Amygdala (tissue), 56 donors: ENCODE measurements at places on chromosomes 6 and 20.

DNA sequence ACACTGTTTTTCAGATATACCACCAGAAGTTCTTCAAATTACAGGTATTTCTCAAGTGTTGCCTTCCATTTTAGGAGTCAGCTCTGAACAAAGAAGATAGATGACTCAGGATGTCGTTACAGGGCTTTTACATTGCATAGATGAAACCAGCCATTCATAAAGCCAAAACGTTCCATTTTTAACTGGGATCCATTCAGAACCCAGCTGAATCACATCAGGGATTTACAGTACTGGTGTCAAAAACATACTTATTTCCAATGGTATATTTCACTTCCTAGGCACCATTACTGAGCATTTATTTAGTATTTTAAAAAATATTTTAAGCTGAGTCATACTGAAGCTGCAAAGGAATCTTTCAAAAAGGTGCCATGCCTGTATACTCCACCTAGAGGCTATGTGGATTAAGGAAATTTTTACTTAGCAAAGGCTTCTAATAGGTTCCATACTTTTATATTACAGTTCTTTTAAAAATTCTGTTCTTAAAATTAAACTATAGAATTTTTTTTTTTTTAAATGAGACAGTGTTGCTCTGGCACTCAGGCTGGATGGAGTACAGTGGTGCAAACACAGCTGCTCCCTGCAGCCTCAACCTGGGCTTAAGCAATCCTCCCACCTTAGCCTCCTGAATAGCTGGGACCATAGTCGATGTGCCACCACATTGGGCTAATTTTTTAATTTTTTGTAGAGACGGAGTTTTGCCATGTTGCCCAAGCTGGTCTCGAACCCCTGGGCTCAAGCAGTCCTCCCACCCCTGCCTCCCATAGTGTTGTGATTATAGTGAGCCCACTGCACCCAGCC is 2.6 kb downstream of the ASF1A start:
- no peak for DNase-seq

DNA sequence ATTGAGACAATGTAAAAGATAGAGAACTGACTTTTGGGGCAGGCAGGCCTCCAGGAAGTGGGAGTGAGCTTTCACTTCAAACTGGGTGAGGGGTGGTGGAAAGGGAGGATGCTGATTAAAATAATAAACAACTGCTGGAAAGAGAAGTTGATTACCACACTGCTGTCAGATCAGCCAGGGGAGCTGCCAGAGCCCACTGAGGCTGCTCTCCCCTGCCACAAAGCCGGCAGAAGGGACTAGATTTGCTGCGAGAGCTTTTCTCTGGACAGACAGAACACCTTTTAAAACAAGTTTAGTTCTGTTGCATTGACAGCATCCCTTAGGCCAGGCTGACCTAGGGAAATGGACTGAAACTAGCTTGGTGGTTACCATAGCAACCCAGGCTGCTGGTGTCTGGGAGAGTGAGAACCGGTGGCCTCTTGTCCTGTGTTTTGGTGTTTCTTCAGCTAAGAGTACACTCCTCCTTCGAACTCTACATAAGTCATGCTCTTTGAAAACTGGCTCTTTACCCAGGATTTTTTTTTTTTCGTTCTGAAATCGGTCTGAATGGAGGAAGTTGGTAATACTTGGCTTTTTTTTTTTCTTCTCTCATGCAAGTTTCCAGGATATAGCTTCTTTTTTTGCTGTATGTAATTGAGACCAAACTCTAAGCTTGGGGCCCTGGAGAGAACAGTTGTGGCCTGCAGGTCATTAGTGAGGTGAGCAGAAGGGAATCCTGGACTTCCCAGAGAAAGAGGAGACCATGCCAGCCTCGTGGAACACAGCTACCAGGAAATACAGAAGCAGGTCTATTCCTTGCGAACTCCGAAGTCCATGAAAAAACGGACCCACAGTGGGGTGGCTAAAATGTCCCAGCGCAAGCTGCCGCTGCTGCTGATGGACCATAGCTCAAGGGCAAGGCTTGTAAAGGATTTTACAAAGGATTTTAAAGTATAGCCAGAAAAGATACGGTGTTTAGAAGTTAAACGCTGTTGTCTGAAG is 374.4 kb downstream of the UTRN start:
- DNase-seq, result no peak

DNA sequence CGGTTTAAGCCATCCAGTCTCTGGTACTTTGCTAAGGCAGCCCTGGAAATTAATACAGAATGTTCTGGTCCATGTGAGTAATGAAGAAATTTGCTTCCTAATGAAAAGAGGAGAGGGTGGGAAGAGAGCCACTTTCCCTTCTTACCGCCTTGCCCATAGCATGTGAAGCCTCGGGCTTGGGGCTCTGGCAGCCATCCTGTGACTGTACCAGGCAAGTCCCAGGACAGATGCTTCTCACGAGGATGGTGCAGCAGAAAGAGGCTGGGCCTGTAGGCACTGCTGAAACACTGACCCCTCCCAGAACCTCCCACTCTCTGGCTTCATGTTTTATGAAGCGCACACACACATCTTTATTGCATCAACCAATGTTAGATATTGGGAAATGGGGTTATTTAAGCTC is 74.8 kb downstream of the IYD start:
- no peak for DNase-seq

DNA sequence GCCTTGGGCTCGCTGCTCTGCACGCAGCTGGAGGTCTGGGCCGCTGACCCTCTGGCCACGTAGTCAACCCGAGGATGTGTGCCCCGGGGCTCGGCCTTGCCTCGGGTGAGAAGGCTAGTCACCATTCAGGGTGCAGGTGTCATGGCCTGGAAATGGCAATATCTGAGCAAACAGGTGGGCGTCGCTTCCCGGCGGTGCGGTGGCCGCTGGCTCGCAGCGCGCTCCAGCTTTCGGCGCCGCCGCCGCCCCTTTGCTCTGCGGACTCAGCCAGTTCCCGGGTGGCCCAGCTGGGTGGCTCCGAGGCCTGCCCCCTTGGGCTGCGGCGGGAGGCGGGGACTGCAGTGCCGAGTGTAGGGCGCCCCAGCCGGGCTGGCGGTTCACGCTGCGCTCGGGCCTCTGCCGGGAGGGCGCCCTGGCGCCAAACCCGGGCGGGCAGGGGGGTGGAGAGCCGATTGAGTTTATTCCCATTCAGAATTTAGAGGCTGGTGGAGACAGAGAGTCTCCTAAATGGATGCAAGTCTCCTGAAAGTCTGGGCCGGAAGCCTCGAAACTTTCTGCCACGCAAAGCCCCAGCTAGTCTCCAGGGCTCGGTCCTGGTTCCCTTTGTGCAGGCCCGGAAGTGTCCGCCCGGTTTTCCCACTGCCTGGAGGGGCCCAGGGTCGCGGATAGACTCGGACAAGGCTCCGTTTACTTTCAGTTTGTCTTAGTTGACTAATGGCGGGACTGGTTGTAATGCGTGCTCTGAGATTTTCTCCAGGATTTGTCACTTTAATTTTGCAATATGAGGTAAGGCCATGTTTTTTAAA is 11.3 kb upstream of the TFAP2A start:
- DNase-seq, result no peak

DNA sequence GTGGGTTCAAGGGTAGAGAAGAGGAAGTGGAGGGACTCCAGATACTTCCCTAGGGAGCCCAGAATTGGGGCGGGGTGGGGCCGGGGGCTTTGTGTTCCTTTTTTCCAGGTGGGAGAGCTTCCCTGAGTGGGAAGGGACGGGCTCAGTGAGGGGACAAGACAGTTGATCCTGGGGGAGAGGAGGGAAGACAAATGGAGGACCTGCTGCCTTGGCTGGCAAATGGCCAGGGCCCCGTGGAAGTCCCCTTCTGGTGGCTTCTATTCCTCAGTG is 2.6 kb downstream of the CTSZ start:
- DNase-seq, result no peak

- DNase-seq, result no peak
Observed at GRCh38 chr6:4169028-4169789, 33.8 kb upstream of the ECI2 start.

GRCh38 chr6:24882295-24882694 is 53.5 kb downstream of the RIPOR2 start:
- DNase-seq, result no peak

GRCh38 chr20:44543358-44543757 is 21.5 kb upstream of the SERINC3 start:
- DNase-seq, result no peak

DNA sequence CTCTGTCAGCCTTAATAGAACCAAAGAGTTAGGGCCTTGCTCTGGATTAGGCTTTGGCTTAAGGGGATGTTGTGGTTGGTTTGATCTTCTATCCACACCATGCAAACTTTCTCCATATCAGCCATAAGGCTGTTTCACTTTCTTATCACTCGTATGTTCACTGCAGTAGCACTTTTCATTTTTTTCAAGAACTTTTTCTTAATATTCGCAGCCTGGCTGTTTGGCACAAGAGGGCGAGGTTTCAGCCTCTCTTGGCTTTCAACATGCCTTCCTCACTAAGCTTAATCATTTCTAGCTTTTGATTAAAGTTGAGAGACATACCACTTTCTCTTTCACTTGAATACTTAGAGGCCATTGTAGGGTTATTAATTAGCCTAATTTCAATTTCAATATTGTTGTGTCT is 193.1 kb downstream of the NRN1 start:
- no peak for DNase-seq

- no peak for DNase-seq
Observed at GRCh38 chr20:13028001-13028400, 19.2 kb downstream of the SPTLC3 start.

DNA sequence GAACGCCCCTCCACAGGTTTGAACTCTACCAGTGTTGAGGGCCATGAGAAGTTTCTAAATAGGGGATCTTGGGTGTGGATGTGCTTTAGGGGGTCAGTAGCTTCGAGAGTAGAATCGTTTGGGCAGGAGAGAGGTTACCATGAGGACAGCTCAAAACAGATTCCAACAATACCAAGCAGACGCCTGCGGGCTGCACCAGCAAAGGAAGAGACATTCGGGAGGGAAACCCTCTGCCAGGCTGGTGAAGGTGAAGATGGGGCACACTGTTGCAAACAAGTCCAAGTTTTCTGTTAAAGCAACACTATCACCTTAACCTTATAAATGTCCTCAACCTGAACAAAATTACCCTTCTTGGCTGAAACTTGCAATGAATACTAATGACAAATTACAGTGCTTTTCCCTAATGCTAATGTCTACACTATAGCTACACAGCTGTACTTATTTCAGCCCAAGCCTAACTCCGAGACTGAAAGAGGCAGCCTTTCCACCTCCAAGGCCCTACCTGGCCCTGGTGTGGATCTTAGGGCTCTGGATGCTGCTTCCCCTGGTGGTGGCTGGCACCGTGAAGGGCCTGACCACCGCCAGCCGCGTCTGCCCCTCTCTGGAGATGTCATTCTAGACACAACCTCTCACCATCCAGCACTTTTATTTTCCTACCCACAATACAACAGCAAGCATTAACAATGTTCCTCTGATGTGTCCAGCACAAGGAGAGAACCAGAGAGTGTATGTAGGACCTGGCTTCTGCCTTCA is 80.1 kb downstream of the DLL1 start:
- DNase-seq, result no peak

DNA sequence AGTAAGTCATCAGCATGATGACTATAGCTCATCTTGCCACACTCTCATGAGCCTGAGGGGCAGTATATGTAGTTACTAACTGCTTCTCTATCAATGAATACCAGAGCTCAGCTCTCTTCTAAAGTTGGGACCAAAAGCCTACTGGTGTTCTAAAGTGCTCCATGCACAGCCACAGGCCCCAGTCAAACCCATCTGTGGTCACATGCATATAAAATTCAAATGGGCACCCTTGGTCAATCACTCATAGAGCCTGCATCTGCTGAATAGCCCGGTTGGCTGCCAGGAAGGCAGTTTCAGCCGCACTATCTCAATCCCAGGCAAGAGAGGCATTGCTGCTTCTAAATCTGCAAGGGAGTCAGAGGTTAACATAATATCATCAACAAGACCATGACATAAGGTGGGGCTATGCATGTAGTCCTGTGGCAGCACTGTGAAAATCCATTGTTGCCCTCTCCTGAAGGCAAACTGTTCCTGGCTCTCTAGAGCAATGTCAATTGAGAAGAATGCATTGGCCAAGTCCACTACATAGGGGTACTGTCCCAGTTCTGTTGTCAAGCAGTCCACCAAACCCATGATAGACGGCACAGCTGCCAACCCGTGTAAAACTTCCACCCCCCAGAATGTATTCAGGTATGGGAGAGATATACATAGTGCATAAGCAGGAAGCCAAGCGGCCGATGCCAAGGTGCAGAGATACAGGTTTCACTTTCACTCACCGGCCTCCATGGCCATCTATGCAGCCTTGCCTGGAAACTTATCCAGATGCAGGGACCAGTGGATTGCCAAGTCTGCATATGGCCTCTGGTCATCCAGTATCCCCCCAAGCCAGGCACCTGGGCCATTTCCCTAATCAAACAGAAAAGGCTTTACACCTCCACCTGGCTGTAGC is 76.2 kb downstream of the ALDH8A1 start:
- no peak for DNase-seq

DNA sequence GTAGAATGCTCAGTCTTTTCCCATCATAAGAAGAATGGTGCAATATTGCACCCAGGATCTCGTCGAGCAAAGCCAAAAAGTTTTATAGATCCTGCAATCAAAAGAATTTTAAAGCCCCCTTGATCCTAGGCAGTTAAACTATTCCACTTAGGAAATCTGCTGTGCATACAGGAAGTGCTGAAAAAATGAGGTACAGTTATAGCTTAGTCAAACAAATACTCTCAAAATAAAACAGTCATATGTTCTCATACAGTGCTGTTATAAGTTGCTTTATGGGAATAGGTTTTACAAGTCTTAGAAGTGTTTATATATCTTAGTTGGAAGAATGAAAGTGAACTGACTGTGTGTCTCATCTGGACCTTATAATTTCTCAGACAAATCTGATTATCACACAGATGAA is 232.6 kb upstream of the RAB32 start:
- no peak for DNase-seq

DNA sequence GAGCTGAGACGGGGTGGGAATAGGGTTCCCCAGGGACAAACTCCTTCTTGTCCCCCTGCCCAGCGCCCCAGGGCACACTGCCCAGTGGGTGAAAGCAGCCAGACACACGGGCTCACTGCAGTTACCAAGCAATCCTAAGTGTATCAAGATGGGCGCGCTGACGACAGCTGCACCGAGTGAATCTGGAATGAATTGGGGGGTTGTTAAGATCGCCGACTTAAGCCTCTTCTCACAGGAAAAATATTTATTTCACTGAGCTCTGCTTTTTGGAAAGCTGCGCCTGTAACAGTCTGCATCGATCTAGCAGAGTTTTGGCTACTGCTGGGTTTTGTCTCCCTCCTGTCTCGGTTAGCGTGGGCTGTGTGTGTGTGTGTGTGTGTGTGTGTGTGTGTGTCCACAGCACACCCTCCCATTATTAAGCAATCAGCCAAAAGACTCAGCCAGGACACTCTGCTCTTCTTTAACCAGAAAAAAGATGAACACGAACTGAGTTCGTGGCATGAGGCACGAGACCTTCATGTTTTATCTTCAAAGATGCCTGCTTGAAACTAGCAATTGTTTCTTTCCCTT is 35.9 kb downstream of the RIPOR3 start:
- DNase-seq, result no peak

GRCh38 chr20:58660855-58661597 is 9.9 kb downstream of the STX16 start:
- no peak for DNase-seq

DNA sequence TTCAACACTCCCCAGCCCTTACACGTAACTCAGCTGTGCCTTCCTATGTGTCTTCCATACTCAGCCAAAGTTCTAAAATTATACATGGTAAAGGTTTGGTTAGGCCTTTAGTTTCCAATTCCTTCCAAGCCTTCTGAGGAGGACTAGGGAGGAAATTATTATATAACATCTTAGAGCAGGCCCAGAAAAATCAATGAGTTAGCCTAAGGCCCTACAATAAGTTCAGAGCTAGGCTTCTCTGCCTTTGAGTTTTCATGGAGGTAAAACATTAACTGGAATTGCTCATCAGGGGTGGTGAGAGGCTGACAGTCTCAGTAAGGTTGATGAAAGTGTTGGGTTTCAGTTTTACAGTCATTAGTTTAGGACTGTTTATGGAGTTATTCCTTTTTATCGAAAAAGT is 286.0 kb downstream of the ADGB start:
- DNase-seq, result no peak
